ENCODE measurements at places on chromosomes 5 and 9.

GRCh38 chr9:14321517-14322130, 7.7 kb upstream of the NFIB start:
- no peak for DNase-seq

DNA sequence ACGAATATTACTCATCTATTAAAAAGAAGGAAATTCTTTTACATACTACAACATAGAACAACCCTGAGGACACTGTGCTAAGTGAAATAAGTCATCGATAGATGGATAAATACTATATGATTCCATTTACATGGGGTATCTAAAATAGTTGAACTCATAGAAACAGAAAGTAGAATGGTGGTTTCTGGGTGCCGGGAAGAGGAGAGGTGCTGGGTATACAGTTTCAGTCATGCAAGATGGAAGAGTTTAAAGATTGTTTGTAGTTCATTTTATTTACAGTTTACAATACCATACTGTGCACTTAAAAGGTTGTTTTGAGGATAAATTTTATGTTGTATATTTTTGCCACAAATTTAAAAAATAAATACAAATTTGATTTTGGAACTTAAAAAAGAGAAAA, 267.5 kb upstream of the ITGA1 start:
- no peak for DNase-seq

DNA sequence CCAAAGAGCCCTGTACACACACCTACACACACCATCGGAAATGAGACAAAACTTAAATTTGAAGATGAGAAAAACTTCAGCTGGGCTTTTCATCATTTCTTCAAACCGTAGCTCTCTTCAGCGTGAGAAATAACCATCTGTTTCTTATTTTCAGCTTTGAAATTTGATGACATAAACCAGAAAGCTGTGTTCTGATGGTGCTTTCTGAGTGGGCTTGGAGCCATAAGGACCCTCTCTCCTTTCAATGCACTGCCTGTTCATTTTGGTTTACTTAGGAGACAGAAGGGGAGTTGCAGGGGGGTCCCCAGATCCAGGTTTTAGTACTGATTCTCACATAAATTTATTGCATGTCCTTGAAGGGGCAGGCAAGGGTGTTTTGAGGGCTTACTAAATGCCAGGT, 9.5 kb downstream of the FBXO10 start:
- DNase-seq, result no peak

GRCh38 chr5:177366528-177367322, 9.0 kb downstream of the RGS14 start:
- peak; percentile 22 for DNase-seq

GRCh38 chr9:114366334-114367128, 21.3 kb downstream of the AKNA start:
- DNase-seq, result no peak

GRCh38 chr5:176891331-176891958, 7.7 kb downstream of the HK3 start:
- DNase-seq, result no peak

DNA sequence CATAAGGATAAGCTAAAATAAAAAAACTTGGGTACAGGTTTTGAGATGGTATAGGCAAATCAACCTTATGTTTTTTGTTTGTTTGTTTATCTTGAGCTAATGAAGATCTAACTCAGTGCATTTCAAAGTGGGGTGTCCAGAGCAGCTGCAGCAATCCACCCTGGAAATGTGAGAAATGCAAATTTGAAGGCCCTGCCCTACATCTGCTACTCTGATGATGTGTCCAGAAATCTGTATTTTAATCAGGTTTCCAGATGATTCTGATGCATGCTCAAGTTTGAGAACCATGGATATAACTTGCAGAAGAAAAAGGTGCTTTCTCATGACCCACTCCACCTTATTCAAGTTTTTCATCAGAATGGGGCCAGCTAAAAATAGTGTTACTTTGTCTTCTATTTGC, 467.0 kb downstream of the NTRK2 start:
- no peak for DNase-seq

DNA sequence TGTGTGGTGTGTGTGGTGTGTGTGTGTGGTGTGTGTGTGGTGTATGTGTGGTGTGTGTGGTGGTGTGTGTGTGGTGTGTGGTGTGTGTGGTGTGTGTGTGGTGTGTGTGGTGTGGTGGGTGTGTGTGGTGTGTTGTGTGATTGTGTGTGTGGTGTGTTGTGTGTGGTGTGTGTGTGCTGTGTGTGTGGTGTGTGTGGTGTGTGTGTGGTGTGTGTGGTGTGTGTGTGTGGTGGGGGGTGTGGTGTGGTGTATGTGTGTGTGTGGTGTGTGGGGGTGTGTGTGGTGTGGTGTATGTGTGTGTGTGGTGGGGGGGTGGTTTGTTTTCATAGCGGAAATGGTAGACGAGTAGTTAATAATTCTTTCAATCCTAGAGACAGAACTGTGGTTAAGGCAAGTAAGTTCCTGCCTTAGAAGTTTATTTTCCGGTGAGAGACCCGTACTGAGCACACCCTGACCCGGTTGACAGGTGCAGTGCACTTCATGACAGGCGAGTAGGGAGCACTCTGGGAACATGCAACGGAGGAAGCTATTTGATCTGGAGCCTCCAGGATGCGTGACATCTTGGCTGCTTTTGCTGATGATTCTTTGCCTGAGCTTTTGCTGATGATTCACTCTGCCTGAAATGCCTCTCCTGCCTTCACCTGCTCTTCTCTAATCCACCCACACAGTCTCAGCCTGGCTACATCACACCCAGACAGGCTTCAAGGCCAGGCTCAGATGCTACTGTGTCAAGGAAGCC, 21.7 kb upstream of the FAT2 start:
- no peak for DNase-seq

GRCh38 chr9:90967145-90967538, 165.5 kb downstream of the SYK start:
- DNase-seq, result no peak

GRCh38 chr5:177071666-177072385, 14.9 kb upstream of the FGFR4 start:
- DNase-seq, result peak; percentile 36

GRCh38 chr9:33024126-33024965, 727 bp upstream of the DNAJA1 start:
- no peak for DNase-seq

DNA sequence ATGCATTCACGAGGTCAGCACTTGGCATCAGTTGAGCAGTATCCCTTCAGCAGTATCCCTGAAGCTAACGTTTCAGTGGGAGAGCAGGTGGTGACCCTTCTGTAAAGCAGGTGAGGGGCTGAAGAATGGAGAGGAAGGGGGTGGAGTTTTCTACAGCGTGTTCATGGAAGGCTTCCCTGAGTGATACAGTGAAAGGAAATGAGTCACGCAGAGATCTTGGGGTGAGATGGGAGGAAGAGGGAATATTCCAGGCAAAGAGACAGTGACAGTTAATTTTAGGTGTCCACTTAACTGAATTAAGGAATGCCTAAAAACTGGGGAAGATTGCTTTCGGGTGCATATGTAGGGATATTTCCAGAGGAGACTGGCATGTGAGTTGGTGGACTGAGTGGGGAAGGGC, 25.7 kb downstream of the TAS2R1 start:
- DNase-seq, result no peak

DNA sequence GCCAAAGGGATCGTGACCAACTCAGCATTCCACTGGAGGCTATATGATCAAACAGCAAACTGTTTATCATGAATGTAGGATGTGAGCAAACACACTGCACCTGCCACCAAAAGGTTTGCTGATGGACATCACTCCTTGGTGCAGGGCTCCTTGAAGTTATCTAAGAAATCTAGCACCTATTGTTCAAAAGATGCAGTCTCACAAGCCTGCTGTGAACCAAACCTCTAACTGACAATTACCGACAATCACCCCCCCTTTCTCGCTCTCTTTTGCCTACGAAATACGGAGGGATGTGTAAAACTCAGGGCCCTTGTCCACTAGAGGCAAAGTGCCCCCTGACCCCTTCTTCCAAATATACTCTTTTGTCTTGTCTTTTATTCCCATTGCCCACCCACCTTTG, 2.5 kb upstream of the CLTA start:
- no peak for DNase-seq

DNA sequence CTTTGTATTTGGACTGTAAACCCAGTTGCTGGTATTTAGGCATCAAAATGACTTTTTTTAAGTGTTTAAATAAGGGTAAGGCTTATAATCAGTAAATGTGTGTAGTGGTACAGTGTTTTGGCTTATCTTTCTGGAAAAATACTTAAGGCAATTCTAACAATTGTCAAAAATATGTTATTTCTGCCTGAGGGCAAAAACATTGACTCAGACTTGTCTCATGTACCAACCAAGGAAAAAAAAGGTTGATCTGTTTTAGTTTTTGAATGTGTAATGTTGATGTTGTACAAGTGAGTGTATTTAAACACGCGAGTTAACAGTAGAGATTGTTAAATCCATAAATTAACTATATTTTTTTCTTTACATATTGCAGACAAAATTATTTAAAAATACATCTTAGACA, 277.8 kb upstream of the TYRP1 start:
- DNase-seq, result no peak

DNA sequence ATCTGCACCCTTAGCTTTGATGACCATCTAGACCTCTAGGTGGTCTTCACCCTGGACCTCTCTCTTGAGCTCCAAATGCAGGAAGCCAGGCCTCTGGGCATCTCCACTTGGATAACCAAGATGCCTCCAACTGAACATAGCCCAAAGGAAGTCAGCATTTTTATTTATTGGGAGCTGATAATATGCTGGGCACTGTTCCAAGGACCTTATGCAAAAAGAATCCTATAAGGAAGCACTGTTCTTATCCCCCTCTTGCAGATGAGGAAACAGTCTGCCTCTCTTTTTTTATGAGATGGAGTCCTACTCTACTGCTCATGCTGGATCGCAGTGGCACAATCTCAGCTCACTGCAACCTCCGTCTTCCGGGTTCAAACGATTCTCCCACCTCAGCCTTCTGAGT, 219.9 kb downstream of the CDK5RAP2 start:
- DNase-seq, result no peak

DNA sequence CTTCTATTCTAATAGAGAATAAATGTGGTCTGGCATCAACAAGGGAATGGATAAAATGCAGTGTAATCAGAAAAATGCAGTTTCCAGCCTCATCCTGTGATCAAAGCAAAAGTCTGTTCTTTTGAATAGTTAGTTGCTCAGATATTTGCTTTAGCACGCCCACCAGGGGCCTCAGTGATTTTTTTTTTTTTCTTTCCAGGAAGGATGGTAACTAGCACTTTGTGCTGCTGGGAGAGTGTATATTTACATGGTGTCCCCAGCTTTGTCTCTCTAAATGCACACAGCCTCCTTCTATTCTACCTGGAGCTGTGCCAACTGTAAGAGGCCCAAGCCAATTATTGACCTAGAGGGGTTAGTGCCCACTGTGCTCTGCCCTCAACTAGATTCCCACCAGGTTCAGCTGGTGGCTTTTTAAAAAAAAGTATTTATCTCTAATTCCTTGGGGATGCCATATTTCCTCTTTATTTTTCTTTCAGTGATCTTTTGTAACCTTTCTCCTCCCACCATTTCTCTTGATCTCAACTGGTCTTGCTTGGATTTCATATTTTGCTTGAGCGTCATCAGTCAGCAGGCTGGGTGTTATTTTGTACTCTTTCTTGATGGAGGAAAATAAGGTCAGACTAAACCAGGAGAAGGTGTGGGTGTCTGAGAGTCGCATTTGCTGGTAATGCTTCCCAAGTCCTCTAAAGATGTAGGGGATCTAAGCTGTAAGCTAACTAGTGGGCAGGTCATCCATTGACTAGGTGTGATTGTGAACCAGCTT, 193.0 kb upstream of the C9orf72 start:
- no peak for DNase-seq

DNA sequence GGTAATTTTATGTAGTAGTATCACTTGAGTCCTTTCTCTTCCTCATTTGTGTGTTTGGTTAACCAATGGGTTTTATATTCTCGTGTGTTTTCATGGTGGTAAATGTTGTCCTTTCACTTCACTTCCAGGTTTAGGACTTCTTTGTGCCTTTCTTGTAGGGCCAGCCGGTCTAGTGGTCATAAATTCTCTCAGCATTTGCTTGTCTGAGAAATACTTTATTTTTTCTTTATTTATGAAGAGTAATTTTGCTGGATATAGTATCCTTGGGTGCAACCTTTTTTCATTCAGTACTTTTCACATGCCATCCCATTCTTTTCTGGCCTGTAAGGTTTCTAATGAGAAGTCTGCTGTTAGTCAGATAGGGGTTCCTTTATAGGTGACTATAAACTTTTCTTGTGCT, 107.1 kb downstream of the GNA14 start:
- no peak for DNase-seq

DNA sequence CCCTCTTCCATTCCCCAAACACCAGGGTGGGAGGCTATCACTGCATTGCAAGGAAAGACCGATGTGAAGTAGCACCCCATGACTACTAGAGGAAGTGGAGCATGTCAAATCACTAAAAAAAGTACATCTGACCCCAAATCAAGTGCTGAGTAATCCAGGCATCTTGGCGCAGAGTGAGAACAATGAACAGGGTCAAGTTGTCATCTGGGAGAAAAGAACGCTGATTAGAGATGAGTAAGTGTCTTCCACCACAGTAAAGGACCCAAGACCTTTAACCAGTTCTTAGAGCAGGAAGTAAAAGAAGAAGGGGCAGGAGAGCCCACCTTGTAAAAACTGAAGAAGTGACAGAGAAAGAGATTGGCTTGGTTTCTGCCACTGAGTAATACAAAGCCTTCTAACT, 75.0 kb upstream of the RAD23B start:
- no peak for DNase-seq

- DNase-seq, result no peak
These were observed 28.0 kb upstream of the POMT1 start for GRCh38 chr9:131474711-131475110.

- DNase-seq, result no peak
These were observed 234.5 kb upstream of the TRPM3 start for GRCh38 chr9:71355884-71356283.

GRCh38 chr5:110663525-110663924, 62.9 kb downstream of the TMEM232 start:
- DNase-seq, result no peak

DNA sequence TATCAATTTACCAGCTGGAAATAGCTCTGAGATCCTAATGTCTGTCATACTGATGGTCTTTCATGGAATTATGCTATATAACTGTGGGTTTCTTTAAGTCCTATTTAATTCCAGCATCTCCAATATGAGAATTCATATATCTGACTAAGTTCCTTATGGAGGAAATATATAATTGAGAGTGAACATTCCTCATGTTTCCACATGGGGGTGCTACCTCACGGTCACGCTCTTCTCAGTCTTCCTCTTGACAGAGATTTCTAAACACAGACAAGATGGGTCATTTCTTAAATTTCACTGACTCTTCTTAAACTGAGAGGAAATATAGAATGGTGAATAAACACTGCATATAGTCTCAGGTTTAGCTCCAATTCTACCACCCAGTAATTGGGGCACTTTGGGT, 212.1 kb downstream of the SLF1 start:
- no peak for DNase-seq

All from NCI-H187 treated with DMSO at 0.1 percent for 48 hours (cell line).